Mammary epithelial cell (primary cell): ENCODE measurements at places on chromosomes 13 and 19.

DNA sequence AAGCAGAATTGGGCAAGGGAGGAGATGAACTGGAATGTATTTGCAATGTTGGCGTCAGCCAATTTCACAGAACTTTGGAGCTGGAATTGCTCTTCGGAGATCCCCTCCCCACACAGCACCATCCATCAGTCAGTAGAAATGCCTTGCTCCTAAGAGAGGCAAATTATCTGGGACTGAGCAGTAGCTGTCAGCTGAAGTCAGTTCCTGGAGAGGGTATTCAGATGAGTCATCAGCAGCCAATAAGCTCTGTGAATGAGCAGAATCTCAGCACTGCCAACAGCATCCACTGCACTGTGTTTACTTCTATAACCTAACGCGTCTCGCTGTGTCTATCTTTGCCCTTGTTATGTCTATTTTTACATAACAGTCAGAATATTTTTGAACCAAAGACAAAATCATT lies 213.7 kb downstream of the SLITRK5 start:
- DNase-seq = no peak

- DNase-seq = no peak
Observed at GRCh38 chr13:28355822-28356371, 139.0 kb downstream of the FLT1 start.

GRCh38 chr13:113327766-113328471 lies 30.9 kb downstream of the LAMP1 start:
- DNase-seq = no peak

- DNase-seq = no peak
Observed at GRCh38 chr13:52022356-52022755, 2.1 kb upstream of the UTP14C start.

GRCh38 chr13:112704308-112705145 lies 14.7 kb downstream of the ATP11A start:
- no peak for DNase-seq

DNA sequence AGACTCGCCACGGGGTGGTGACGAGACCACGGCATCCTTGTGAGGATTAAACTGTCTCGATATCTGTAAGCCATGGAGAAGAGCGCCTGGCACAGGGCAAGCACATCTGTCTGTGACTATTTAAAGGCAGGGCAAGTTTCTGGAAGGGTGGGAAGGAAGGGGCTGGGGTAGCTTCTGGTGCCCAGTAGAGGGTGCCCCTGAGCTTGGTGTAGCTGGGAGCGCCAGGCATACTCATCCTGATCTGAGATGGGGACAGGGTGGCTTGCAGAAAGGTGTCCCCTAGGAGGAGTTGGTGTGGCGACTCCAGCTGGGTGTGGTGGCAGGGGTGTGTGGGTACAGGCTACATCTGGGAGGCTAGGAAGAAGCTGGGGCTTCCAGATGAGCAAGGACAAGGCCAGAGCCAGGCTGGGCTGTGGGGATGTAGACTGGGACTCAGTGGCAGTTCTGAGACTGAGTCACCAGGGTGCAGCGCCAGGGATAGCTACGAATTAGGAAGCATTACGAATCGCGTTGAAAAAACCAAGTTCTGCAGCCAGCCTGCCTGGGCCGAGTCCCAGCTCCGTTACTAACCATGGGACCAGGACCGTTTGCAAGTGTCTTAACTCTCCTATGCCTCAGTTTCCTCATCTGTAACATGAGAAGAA lies 23.1 kb upstream of the ASPDH start:
- no peak for DNase-seq

DNA sequence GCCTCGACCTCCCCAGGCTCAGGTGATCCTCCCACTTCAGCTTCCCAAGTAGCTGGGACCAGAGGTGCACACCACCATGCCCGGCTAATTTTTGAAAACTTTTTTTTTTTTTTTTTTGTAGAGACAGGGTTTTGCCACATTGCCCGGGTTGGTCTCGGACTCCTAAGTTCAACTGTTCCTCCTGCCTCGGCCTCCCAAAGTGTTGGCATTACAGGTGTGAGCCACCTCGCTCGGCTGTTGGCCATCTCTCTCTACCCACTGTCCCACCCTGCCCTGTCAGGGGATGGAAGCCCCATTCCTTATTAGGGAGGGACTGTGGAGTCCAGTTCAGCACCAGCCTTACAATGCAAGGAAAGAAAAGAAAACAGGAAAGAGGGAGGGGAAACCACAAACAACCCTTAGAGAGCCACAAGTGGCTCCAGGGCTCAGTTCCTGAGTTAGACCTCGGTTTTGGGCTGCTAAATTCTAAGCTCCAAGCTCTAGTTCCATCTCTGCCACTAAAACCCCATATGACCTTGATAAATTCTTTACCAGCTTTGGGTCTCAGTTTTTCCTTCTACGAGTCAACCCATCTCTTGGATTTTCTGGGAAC lies 31.7 kb downstream of the ACTL9 start:
- no peak for DNase-seq

GRCh38 chr13:23146006-23146405 lies 34.8 kb upstream of the SGCG start:
- DNase-seq = no peak

DNA sequence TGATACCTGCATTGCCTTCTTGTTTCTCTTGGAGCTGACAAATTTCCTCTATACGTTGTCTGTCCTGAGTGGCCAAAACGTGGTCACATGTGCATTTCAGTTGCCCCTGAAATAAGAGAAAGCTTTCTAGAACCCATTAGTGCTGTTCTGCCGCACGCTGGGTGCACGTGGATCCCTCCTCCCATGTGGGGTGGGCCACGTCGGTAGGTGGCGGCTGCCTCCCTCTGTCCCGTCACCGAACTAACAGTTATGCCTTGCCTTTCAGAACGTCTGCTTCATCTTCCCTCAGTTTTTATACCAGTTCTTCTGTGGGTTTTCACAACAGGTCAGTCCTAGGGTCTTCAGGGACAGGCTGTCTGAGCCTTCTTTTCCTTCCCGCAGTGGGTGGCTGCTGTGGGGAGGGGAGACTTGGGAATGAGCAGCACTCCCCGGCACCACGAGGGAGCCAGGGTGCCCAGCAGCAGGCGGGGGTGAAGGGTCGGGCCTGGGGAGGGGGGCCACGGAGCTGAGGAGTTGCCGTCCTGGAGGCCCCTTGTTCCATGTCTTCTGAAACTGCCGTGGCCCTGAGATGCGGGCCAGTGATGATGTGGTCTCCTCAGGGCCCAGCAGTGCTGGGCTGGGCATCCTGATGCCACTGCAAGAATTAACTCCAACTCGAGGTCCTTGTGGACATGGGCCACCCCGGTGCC lies 109.7 kb upstream of the MCF2L start:
- no peak for DNase-seq

DNA sequence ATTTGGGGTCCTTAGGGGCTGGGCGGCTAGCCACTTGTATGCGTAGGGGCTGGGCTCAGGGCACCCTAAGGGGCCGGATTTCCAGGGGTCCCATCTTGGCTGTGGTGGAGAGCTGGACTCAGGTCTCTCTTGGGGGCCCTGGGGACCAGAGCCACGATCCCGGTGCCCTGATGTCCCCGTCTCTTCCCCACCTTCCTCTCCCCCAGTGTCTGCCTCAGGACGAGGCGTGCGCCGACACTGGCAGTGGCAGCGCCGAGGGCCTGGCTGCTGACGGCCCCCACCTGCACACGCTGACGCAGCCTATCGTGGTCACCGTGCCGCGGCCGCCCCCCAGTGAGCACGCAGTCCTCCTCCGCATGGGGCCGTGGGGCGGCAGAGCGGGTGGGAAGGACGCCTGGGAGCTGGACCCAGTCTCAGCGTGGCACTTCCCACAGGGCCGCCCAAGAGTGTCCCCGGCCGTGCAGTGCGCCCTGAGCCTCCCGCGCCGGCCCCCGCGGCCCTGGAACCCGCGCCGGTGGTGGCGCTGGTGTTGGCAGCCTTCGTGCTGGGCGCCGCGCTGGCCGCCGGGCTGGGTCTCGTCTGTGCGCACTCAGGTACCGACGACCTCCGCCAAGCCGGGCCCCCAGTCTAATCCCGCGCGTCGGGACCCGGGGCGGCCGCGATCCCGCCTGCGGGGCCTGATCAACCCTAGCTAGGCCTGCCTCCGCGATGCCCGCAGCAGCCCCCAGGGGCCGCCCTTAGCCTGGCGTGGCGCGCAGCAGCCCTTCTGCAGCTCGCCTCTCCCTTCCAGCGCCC lies 2.7 kb upstream of the SNAPC2 start:
- no peak for DNase-seq

DNA sequence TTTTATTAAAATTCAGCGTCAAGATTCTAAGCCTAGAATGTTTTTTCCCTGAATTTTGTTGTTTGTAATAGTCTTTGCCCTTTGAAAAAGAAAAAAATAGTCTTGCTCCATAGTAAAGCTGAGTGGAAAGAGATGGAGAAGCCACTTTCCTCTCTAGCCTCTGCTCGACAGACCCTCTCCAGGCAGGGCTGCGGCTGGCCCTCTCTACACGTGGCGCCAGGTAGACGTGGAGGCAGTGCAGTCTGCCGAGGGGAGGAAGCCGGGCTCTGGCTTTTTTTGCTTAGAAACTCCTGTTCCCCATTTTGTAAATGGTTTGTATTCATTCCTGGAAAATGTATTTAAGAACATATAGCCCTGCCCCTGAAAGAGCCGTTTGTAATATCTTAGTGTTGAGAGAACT lies 35.3 kb downstream of the MPHOSPH8 start:
- no peak for DNase-seq

DNA sequence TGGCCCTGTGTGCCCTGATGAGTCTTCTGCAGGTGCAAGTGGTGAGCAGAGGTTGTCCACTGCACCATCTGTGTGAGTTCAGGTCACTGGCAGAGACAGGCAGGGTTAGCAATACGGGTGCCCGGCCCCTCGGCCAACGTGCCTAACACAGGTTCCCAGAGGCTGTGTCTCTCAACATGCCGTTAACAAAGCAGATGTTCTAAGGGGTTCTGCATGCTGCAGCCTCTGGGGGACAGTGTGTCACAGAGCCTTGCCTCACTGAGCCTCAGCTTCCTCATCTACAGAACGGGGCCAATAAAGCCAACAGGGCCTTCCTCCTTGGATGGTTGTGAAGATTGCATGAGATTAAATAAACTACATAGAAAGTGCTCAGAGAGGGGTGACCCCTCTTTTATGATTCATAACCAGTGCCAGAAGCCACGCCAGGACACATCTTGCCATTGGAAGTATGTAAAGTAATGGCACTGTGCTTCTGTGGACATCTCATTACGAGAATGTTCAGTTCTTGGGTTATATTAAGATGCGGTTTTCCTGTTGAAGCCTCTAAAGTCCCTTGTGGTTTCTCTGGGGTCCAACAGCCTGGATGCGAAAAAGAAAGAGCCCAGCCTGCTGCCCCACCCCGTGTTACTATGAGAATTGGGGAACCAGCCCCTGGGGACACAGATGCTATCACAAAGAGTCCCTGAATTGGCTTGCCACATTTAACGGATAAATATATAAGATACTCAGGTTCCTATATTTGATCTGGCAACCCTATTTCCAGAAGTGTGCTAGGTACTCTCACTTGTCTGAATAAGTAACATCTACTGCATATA lies 11.2 kb upstream of the ARHGEF18 start:
- no peak for DNase-seq

- no peak for DNase-seq
Observed at GRCh38 chr19:16160445-16160942, 12.8 kb downstream of the CIB3 start.

DNA sequence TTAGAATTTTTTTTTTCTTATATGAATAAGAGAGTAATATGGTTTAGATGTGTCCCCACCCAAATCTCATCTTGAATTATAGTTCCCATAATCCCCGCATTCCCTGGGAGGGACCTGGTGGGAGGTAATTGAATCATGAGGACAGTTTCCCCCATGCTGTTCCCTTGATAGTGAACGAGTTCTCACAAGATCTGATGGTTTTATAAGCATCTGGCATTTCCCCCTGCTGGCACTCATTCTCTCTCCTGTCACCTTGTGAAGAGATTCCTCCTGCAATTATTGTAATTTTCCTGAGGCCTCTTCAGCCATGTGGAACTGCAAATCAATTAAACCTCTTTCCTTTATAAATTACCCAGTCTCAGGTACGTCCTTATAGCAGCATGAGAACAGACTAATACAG lies 205.7 kb downstream of the MYO16 start:
- no peak for DNase-seq

DNA sequence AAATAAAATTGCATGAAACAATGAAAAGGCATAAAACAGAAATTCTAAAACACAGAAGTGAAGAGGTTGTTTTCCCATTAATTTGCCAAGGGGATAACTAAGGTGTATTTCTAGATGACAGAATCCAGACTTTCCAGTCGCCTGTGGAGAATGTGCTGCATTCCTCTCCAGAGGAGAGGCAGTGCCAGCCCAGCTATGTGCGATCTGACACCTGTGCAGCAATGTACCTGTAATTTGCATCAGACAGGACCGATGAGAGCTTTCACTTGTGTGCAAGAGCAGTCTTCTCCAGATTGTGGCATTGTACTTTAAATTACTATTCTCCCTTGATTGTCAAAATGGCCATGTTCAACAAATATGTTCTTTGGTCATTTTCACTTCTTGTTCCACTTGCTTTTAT lies 1037.9 kb downstream of the EFNB2 start:
- no peak for DNase-seq

DNA sequence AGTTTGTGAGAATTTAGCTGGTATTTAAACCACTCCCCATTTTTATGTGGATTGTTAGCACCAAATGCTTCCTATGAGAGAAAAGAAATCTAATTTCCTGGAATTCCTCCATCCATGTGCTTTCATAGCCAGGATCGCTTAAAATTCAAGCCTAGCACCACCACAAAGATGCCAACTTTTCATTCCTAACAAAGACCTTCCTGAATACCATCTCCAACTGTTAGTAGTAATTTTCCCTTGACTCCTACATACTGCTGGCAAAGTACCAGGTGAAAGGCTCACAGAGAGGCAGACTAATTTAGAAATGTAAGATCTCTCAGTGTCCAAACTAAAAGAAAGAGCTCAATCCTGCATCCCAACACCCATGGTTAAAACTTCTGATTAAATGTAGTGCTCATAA lies 386.3 kb downstream of the KCTD12 start:
- DNase-seq = no peak
